Activated CD8-positive, alpha-beta memory T cell treated with anti-CD3 and anti-CD28 coated beads for 24 hours (primary cell): ENCODE measurements at places on chromosomes 12 and 14.

DNA sequence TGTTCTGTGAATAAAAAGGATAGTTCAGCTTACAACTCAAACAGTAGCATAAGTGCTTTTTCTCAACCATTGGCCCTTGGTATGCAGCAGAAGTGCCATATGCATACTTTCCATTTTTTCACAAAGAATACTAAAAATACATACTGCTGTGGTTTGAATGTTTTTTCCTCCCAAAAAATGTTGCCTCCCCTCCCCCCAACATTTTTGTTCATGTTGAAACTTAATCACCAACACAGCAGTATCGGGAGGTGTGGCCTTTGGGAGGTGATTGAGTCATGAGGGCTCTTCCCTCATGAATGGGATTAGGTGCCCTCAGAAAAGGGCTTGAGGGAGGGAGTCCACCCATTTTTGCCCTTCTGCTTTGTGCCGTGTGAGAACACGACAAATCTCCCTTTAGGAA lies 198.6 kb downstream of the ESR2 start:
- no peak for DNase-seq

DNA sequence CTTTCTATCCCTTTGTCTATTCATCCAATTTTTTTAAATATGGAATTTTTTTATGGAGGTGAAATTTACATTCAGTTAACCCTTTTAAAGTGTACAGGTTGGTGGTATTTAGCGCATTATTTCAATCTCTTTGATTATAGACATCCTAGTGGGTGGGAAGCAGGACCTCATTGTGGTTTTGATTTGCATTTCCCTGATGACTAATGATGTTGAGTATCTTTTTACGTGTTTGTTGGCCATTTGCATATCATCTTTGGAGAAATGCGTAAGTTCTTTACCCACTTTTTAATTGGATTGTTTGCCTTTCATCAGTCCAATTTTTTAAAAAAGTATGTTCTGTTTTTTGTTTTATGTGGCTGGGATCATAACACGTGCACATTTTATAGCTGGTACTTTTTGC lies 20.8 kb downstream of the PAPLN start:
- DNase-seq = no peak

DNA sequence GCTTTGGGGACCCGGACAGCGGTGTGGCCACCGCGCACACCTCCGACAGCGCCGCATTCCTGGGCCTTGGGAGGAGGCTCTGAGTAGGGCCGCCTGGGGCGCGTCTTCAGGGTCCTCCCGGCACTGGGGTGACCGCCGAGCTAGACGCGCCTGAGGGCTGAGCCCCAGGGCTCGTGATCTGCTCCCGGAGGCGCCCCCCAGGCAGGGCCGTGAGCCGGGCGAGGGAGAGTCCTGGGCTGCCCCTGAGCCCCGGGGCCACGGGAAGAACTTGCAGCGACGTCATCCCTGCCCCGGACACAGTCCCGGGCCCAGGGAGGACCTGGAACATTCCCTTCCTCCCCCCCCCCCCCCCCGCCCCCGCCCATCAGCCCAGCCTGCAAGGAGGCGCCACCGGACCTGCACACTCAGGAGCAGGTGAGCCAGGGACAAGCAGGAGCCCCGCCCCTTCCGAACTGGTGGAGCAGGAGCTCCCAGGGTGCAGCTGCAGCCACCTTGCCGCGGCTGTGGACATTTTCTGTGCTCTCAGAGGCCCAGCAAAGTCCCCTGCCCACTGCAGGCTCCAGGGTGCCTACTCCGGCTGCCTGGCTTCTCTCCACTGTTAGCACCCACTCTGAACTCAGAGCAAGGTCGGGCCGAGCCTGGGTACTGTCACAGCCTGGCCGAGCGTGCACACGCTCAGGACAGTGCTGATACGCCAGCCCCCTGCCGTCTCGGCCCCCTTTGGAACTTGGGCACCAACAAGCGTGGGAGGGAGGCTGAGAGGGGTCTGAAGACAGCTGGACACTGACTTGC lies 50.7 kb downstream of the A2M start:
- no peak for DNase-seq

DNA sequence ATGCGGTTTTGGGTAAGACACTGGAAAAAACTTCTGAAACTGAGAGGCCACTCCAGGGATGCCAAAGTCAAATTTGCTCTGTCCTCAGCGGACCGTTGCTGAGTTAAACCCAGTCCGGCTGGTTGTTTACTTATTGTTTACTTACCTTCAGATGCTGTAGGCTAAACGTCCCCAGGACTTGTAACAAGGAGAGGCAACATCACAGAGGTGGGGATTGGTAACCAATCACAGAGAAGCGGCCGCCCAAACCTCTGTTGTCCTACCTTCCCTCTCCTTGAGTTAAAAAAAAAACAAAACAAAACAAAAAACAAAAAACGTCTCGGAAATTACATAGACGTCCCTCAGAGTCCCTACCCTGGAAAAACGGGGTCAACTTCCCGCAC lies 380 bp downstream of the ANO2 start:
- no peak for DNase-seq

- DNase-seq = no peak
Observed at GRCh38 chr12:54017027-54017788, 8.4 kb downstream of the HOXC8 start.

DNA sequence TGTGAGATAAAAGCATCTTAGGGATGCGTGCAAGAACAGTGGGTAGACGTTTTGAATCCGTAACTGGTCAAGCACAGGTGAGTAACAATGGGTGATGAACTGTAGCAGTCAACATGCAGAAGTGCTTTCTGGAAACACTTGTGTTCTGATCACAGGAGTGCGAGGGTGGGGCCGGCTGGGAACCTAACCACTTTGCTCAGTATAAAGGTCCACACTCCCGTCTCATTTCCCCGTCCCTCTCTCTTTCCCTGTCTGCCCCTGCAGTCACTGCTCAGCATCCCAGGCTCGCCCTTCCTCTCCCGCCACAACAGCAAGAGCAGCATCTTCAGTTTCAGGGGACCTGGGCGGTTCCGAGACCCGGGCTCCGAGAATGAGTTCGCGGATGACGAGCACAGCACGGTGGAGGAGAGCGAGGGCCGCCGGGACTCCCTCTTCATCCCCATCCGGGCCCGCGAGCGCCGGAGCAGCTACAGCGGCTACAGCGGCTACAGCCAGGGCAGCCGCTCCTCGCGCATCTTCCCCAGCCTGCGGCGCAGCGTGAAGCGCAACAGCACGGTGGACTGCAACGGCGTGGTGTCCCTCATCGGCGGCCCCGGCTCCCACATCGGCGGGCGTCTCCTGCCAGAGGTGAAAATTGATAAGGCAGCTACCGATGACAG lies 127.1 kb downstream of the FIGNL2 start:
- DNase-seq = peak; percentile 79

GRCh38 chr14:97306133-97306759 lies 509.1 kb downstream of the VRK1 start:
- no peak for DNase-seq

GRCh38 chr14:88986146-88986841 lies 161.8 kb downstream of the TTC8 start:
- DNase-seq = no peak

DNA sequence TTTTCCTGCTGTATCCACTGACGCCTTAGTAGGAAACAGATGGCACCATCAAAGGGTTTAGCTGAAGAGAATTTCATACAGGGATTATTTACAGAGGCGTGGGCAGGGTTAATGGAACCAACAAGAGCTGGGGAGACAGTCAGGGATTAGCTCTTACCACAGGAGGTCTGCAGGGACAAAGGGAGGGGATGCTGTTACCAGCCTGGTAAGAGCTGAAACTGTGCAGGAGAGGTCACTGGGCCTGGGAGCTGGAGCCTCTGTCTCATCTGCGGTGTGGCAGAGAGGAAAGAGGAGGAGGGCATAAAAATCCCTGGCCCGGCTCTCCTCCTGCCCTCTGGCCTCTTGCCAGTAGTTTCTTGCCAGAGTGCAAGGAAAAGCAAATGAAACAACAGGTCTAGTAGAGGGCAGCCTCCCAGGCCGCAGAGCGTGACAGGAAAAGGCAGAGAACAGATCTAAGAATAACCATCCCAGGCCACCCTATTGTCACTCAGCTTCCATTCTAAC lies 18.9 kb upstream of the POC1B start:
- DNase-seq = no peak

DNA sequence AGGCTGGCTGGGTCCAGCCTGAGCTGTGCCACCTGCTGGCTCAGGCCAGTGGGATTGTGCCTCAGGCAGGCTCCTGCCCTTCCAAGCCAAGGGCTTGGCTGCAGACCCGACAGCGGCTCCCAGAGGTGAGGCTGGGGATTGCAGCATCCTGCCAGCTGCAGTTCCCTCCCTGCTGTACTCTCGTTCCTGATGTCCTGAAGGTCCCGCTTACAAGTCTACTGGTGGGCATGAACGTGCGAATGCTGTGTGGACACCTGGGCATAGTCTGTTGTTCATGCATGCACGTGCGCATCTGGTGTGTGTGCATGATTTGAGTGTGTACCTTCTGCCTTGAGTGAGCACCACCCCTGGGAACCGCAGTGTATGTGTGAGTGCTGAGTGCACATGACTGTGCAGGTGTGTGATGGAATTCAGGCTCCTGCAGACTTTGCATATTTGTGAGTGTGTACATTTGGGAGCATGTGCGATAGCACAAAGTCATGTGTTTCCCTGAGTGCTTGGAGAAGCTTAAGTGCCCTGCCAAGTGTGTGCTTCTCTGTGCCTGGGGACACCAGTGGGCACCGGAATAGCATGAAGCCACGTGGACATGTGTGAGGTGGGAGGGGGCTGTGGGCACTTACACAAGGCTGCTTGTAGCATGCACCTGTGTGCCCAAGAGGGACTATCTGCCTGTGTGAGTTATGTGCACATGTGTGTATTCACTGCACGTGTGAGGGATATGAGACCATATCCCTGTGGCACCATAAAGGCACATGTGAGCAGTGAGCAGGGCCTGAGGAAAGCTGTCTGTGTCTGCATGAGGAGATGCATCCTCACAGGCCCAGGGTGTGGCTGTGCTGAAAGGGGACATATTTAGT lies 19.3 kb upstream of the KRT7 start:
- peak; percentile 76 for DNase-seq

GRCh38 chr14:95537298-95538089 lies 2.6 kb downstream of the GLRX5 start:
- no peak for DNase-seq

DNA sequence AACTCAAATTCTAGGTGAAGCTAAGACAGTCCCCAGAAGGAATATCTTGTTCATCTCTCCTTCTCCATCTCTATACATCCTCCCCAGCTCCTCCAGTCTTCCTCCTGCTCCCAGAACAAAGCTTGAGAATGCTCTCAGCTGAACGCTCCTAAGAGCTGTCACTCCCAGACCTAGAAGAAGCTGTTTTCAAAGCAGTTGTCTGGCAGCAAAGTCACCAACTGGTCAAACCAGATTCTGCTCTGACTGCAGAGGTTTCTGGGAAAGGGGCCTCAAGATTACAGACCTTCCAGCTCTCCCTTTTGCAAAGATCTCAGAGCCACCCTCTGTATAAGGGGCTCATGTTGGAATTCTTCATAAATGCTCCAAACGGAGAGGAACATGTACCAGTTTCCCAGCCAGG lies 9.6 kb upstream of the HSPB8 start:
- DNase-seq = no peak

DNA sequence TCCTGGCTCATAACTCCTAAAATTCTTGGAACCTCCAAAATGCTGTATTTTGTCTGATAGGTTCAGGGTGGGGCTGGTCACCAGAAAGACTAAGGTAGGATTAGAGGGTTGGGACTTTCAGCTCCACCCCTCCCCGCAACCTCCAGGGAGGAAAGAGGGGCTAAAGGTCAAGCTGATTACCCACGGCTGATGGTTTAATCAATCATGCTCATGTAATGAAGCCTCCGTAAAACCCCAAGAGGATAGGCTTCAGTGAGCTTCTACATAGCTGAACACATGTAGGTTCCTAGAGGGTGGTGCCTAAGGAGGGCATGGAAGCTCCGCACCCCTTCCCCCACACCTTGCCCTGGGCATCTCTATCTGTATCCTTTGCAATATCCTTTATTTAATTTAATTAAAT lies 60.0 kb downstream of the DGLUCY start:
- no peak for DNase-seq

DNA sequence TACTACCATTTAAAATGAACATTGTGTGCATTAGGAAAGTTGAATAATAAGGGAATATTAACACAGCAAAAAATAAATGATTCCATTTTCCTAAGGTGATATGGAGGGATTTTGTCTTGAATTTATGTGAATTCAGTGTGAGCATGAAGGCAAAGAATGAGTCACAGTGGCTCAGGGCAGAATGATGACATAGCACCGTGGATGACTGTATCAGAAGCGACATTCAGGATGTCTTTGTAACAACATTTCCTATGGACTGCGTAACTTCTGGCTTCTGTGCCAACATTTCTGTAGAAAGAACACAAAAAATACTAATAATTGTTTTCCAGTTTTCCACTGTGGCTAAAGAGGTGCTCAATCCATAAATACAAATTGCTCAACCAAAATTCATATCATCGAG lies 54.6 kb downstream of the TTC8 start:
- no peak for DNase-seq

GRCh38 chr14:95623195-95623594 lies 63.0 kb upstream of the TCL1B start:
- DNase-seq = no peak

GRCh38 chr12:72273851-72274351 lies 1.7 kb downstream of the TRHDE start:
- DNase-seq = no peak

DNA sequence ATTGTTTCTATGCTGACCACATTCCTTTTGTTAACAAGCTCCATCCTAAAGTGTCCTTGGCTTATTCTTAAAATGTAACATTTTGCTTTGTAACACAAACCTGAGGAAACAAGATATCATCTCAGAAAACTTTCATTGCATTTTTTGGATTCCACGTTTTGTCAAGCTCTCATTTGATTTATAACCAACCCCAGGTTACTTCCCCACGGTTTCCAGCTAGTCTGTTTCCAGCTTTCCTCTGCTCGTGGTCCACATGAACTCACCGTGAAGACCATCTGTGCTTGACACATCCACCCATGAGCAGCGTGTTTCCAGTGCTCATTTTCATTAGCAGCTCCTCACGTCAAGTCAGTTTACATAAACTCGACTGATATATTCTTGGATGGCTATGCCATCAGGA lies 6.4 kb upstream of the NKX2-8 start:
- DNase-seq = no peak

GRCh38 chr12:4281173-4281654 lies 7.7 kb downstream of the CCND2 start:
- peak; percentile 56 for DNase-seq

- DNase-seq = no peak
Observed at GRCh38 chr14:61219256-61219655, 61.9 kb downstream of the TMEM30B start.

DNA sequence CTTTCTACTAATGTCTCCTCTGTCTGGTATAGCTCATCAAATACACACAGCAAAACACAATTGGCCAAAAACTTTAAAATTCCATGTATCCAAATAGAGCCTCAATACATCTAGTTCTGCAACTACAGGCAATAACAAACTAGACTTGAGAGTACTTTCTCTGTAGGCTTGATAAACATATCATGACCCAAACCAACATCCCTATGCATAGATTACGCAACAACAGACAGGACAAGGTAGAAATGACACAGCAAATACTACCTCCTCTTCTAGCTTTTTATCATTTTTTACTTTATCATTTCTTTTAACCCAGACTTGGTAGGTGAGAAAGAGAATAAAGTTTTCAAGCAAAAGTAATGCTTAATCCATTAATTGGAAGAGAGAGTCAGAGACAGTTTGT lies 41.8 kb downstream of the EML5 start:
- DNase-seq = no peak

- DNase-seq = peak; percentile 83
Observed at GRCh38 chr12:55707841-55708694, at the start of gene ITGA7. TSS of gene ITGA7 (minus strand) at chr12:55707904. CDS start at chr12:55707682, 222 bp downstream.
